ENCODE measurements at places on chromosomes 3 and 15.

DNA sequence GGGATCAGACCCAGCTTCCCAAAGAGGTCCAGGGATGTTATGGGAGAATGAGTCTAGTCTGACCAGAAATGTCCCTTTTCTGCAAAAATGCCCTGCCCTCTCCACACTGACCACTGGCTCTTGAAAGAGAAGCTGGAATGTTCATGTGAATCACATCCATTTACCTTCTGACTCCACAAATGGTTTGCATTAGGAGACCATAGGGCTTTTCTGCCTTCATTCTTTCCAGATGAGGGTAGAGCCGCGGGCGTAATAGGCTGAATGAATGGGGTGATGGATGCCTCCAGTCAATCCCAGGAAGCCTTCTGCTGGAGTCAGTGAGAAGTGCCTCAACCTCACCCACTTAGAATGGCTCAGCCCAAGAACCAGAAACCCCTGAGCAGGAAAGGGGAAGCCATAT, 47.2 kb upstream of the IREB2 start:
- DNase-seq = no peak

GRCh38 chr15:81184188-81184587, 12.5 kb upstream of the IL16 start:
- DNase-seq = no peak

DNA sequence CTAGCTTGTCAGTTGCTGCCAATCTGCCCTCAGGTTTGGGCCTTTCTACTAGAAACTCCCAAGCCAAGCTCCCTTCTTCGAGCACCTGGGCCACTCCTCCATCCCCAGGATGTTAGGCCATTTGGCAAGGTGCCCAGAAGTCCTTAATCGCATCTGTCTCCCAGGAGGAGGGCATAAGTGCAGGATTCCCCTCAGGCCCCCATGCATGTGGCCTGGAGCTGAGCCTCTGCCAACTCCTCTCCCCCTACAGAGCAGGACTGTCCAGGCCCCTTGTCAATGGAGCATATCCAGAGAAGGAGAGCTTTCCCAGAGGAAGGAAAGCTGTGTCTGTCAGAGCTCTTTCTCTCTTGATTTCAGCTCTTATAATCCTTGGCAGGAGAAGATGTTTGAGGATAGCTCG, 182.6 kb upstream of the ROPN1 start:
- peak; percentile 85 for DNase-seq

DNA sequence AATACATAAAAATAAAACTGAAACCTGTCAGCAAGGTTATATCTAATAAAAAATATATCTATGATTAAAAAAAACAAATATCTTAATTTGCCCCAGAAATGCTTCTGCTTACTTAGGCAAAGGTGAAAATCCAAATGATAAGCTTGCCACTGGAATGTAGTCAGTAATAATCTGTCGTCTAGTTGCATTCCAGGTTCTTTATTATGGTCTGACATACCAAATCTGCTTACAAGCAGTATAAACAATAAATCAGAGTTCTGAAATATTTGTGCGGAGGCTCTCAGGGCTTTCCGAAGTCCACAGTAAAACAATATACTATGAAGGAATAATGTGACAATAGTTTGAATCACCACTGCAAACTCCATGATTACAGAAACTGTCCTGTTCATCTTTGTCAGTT, 1133.5 kb downstream of the ROBO1 start:
- no peak for DNase-seq

DNA sequence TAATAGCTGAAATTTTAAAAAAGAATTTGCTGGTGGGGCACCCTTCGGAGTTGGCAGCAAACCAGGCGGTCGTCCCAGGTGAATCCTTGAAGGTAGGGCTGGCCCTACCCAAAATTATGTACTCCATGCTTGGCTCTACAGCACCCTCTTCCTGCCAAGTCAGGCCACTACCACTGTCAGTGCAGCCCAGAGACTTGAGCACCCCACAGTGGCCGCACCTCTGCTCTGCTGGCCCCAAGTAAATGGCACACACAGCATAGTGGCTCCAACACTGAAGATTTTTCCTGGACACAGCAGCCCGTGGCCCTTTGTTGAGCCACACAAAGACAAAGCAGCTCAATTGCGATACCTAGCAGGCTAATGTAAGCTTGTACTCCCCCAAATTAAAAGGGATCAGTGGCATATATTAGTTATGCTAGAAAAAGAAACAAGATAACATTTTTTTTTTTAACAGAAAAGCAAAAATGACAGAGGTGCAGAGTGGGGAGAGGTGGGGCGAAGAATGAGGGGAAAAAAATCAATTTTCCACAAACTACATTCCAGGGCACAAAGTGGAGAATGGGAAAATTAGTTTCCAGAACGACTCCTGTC, 250.5 kb downstream of the UACA start:
- no peak for DNase-seq

GRCh38 chr15:67832897-67833709, 6.7 kb downstream of the RNU6-1 start:
- DNase-seq = no peak

- DNase-seq = no peak
These were observed 604 bp downstream of the ISL2 start for GRCh38 chr15:76337059-76337695.

- DNase-seq = no peak
These were observed 34.5 kb upstream of the MGLL start for GRCh38 chr3:127856801-127857200.

GRCh38 chr15:100997442-100997841, 78.3 kb downstream of the LRRK1 start:
- DNase-seq = no peak

DNA sequence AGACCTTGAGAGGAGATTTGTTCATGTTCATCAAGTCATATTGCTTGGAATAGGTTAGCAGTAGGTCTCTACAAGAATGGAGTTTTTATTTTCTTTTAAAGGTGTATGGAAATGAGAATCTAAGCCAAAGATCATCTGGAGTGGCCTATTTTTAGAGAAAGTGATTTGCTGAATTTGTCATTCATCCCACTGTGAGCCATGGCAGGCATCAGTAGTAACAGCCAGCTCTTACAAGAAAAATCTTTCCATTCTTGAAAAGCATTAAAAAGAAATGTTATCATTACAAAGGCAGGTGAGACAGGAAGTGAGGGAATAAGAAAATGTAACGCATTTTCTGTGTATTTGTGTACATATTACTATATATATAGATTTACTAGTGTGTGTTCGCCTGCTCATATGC, 29.6 kb downstream of the STAC start:
- no peak for DNase-seq

- peak; percentile 32 for DNase-seq
These were observed 47.9 kb upstream of the TRAK1 start for GRCh38 chr3:42043099-42043813.

Measured in DMS153 (cell line).